Esophagus squamous epithelium (tissue), 5 donors: ENCODE measurements at places on chromosomes 5 and 9.
A peak's percentile ranks its signal among the peaks of the same experiment; 100 is the strongest.

GRCh38 chr9:28781481-28781880, 1208.2 kb upstream of the C9orf72 start:
- no peaks in the 10 kb centered on the region for H3K36me3 ChIP-seq
- DNase-seq: no peak
- no peaks in the 10 kb centered on the region for H3K27me3 ChIP-seq
- H3K4me1 ChIP-seq: no peaks in the 10 kb centered on the region

GRCh38 chr5:90783460-90784333, 225.1 kb downstream of the ADGRV1 start:
- no peak for DNase-seq
- H3K4me3 ChIP-seq: no peak overlapping the region
- H3K36me3 ChIP-seq: no peaks in the 10 kb centered on the region
- H3K4me1 ChIP-seq: no peaks in the 10 kb centered on the region

DNA sequence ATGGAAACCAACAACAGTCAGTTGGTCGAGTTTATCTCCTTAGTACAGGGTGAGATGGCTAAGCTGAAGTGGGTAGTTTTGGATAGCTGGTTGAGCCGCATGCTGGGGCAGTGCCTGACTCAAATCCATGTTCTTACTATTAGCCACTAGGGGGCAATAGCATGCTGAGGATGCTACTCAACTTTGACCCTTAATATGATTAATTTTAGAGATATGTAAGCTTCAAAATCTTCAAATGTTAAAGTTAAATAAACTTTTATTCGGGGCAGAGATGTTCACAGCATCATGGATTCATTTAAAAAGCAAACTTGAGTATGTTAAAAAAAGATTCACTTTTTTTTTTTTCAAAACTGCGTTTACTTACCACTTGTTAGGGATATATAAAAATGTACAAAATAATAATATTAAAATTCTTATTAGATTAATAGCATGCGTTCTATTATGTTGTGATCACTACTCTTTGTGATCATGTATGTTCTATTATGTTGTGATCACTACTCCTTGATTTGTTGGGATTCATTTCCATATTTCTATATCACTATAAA, 57.0 kb downstream of the C9orf153 start:
- H3K4me3 ChIP-seq: no peak overlapping the region
- no peak for DNase-seq
- no peaks in the 10 kb centered on the region for H3K36me3 ChIP-seq
- no peak overlapping the region for H3K27ac ChIP-seq

DNA sequence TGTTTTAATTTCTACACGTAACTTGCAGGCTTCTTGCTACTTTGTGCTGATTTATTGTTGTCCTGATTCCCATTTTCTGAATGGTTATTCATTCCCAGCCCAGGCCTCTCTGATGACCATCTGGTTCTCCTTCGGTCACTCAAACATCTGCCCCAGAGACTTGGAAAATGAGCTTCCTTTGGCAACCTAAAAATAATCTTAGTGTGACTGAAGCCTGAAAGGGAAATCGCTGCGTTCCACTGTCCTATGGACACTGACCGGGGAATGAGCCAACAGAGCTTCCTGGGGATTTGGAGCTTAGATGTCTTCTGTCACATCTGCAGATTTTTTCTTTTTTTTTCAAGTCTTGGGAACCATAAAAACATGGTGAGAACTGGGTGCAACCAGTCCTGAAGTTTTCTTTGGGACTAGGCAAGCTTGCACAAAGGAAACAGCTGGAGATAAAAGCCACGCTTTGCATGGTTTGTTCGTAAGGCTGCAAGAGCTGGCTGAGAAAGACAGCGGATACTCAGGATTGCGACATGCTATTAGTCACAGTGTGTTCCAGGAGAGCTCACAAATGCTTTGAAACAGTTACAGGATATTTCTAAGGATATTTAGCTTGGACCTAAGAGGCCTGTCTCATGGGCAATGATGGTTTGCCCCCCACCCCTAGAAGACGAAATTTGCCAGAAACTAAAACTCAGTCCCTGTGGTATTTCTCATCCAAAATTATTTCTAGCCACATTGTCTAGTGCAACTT, 146.2 kb downstream of the GOLPH3 start:
- peaks cover 9% of the 10 kb centered on the region for H3K4me1 ChIP-seq
- H3K27me3 ChIP-seq: no peaks in the 10 kb centered on the region
- no peak overlapping the region for H3K4me3 ChIP-seq
- no peak for DNase-seq

- H3K27me3 ChIP-seq: no peaks in the 10 kb centered on the region
- no peak overlapping the region for H3K4me3 ChIP-seq
- no peak overlapping the region for H3K27ac ChIP-seq
- peaks cover 7% of the 10 kb centered on the region for H3K4me1 ChIP-seq
- no peak for DNase-seq
- H3K36me3 ChIP-seq: no peaks in the 10 kb centered on the region
Measured at GRCh38 chr5:173028811-173029327, 27.3 kb upstream of the CREBRF start.

GRCh38 chr9:98087420-98088354, 31.2 kb downstream of the NANS start:
- no peaks in the 10 kb centered on the region for H3K27me3 ChIP-seq
- DNase-seq: no peak
- H3K36me3 ChIP-seq: no peaks in the 10 kb centered on the region

- no peaks in the 10 kb centered on the region for H3K27me3 ChIP-seq
- no peak for DNase-seq
- H3K4me3 ChIP-seq: peak overlapping the region; percentile 51
- peaks cover 20% of the 10 kb centered on the region for H3K4me1 ChIP-seq
Measured at GRCh38 chr9:706606-707459, 134.7 kb upstream of the DMRT1 start.
